ENCODE measurements at places on chromosomes 7 and 10.

GRCh38 chr10:44697116-44697515 lies 214.0 kb upstream of the TMEM72 start:
- no peak for DNase-seq

- DNase-seq, result no peak
Measured at GRCh38 chr10:49666054-49666615, 13.3 kb upstream of the C10orf53 start.

- peak; percentile 27 for DNase-seq
Measured at GRCh38 chr10:60042262-60042661, 135.9 kb upstream of the CCDC6 start.

- no peak for DNase-seq
Measured at GRCh38 chr7:131844369-131844768, 287.9 kb upstream of the PODXL start.

- DNase-seq, result peak; percentile 36
Measured at GRCh38 chr7:104133238-104133637, 74.6 kb downstream of the ORC5 start.

GRCh38 chr7:111855842-111856227 lies 293.5 kb upstream of the IMMP2L start:
- DNase-seq, result peak; percentile 10

DNA sequence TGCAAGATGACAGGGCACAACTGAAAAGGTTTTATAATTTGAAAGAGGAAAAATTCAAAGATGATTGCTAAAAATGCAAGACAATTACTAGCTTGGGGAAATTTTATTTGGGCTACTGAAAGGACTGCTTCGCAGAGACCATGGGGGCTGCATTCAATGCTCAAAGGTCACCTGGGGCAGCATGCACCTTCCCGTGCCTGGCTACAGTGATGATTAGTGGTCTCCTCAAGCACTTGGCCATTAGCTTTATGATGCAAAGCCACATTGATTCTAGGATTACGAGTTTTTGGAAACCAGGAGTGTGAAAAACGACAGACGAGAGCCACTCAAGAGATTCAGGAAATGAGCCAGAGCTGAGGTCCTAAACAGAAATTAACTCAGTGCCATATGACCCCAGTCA lies 764.6 kb downstream of the PHTF2 start:
- peak; percentile 8 for DNase-seq

- DNase-seq, result no peak
Measured at GRCh38 chr7:147492606-147493005, 1098.0 kb upstream of the C7orf33 start.

All from NCI-H1092 treated with DMSO at 0.1 percent for 48 hours (cell line).